ENCODE measurements at places on chromosomes 3 and 15.

- no peak for DNase-seq
These were observed 72.1 kb upstream of the OXTR start for GRCh38 chr3:8841472-8841871.

- DNase-seq, result peak; percentile 45
These were observed 54.3 kb downstream of the IL20RB start for GRCh38 chr3:137012097-137012501.

DNA sequence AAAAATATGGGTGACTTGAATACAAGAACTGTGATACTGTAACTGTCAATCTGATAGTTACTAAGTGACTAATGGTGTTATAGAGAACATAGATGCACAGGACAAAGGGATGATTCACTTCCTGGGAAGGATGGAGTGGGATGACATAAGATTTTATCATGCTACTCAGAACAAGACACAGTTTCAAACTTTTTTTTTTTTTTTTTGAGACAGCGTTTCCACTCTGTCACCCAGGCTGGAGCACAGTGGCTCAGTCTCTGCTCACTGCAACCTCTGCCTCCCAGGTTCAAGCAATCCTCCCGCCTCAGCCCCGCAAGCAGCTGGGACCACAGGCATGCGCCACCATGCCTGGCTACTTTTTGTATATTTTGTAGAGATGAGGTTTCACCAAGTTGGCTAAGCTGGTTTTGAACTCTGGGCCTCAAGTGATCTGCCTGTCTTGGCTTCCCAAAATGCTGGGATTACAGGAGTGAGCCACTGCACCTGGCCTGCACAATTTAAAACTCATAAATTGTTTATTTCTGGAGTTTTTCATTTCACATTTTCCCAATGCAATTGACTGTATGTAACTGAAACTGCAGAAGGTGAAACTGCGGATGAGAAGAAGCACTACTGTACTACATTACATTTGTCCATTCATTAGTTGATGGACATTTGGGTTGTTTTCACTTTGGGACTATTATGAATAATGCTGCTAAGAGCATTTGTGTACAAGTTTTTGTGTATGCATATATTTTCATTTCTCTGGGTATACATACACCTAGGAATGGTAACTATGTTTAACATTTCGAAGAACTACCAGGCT is 40.6 kb downstream of the ADIPOQ start:
- DNase-seq, result no peak

DNA sequence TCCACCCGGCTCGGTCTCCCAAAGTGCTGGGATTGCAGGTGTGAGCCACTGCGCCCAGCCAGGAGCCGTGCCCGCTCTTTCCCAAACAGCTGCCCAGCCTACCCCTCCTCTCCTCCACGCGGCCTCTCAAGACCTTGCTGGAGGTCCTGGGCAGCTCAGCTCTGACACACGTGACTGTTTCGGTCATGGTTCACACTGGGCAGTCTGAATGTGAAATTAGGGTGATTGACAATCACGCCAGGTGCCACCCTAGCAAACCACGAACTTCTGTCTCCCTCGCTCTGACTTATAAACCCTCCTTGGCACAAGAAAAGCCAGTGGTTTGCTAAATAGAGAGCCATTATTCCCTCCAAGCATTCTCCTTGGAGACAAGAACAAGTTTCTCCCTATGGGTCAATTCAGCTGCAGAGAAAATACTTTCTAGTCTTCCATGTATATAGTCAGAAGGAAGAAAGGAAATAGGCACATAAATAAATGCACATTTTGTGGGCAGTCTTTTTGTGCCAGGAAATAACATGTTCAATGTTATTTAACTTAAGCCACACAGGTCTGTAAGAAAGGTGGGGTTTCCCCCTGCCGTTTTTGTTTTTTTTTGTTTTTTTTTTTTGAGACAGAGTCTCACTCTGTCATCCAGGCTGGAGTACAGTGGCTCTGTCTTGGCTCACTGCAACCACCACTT is 121.9 kb upstream of the MEF2A start:
- DNase-seq, result no peak

- peak; percentile 37 for DNase-seq
These were observed 69.3 kb downstream of the CHAC1 start for GRCh38 chr15:41022487-41023090.

DNA sequence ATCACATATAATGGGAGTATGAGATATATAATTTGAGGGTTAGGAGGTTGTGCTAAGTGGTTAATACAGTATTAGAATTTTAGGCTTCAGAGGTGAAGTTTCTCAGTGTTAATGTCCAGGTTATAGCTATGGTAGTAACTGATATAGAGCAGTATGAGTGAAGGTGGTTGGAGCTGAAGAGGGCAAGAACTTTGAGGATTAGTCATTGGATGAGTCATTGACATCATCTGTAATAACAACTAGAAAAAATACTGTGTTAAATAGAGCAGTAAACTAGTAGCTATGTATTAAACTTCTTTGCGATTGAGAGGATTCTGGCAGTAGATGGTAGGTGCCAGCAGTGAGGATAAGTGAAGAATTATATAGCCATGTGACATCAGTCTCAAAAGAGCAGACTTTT is 47.5 kb upstream of the EIF3J start:
- DNase-seq, result no peak

DNA sequence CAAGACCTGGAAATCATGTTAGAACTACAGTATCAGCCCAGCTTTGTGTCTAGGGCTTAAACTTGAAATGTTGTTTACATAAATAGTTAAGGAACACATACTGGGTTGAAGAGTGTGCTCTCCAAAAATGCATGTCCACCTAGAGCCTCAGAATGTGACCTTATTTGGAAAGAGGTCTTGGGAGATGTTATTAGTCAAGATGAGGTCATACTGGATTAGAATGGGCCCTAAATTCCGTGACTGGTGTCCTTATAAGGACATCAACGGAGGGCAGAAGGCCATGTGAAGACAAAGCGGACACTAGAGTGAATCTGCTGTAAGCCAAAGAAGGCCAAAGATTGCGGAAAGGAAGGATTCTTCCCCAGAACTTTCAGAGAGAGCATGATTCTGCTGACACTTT is 759.2 kb upstream of the CFAP20DC start:
- no peak for DNase-seq

DNA sequence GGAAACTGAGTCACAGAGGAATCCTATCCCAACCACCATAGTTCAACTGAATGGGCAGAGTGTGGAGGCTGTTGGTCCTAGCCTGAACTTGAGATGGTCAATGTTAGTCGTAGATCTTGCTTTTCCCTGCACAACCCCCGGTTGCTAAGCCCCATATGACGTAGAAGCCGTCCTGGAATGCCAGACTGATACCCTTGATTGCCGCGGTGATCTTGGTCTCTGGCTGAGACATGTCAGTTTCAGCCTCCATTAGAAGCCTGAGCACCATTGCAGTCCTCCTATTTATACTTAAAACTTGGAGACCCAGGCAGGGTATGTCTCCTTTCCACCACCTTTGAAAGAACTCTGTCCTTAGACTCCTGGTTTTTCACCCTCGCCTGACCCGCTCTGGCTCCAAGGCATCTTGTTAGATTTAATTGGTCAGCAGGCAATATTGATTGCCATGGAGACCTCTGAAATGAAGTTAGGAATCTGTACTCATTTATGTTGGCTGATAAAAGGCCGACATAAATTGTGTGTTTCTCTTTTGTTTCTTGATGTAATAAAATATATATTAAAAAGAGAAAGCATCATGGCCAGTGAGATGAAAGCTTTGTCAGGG is 53.4 kb downstream of the RPLP1 start:
- no peak for DNase-seq

GRCh38 chr15:98614681-98615080 is 33.7 kb upstream of the IGF1R start:
- DNase-seq, result no peak

Data from left hindlimb (tissue), 1 donor.